ENCODE measurements at places on chromosomes 2 and 18. TPM values are rescaled to one million over a fixed set of nuclear protein-coding genes. Genes with fewer than 3 reads are reported as not detected.

DNA sequence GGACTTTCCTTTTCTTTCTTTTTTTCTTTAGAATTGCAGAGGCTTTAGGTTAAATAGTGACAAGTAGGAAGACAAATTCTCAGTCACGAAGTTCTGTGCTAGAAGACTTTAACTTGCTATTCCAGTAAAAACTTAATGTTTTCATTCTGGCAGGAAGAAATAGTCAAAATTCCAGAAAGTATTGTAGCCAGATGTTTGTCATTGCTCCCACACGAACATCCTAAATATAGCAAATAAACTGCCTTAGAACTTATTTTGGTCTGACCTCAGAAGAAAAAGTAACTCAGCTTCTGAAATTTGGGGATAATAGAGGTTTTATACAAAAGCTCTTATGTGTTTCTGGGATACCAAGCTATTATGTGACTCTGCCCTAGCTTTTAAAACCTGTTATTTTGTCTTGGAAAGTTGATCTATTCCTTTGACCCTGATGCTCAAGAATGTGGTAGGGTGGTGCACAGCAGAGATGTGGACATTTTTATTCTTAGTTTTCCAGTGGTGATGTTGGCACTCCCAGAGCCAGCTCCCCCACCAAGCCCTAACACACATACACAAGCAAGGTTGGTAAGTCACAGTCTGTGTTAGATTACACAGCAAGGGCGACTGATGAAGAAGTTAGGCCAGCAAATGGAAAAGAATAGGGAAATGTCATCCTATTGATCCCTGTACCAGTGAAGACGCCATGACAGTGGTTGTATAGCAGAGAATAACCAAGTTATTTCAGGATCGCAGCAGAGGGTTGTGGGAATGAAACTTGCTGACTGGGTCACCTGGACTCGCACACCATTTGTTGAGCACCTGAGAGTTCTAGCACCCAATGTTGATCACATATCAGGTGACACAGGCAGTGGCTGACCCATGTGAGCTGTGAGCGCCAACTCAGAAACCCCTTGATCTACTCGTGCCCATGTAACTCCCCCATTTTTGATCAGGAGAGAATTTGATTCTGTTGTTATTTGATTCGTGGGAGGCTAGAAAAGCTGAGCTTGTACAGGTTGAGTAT, 23.7 kb downstream of the FARP2 start:
- no peak for DNase-seq

DNA sequence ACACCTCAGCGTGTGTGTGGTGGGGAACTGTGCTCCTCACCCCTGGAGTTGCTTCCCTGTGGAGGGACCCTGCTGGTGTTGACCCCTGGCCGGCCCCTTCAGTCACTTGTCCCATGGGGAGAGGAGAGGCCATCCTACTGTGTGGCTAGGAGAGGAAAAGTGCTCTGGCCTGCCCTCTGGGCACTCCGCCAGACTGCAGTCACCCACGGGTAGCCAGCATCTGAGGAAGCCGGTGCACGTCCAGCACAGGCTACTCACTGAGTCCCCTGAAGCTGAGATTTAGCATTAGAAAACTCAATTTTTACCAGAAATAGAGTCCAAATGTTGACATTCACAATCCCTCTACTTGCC, 211.5 kb upstream of the RAB6C start:
- DNase-seq: no peak

GRCh38 chr2:33426666-33427231, 49.7 kb upstream of the RASGRP3 start:
- peak; percentile 21 for DNase-seq

DNA sequence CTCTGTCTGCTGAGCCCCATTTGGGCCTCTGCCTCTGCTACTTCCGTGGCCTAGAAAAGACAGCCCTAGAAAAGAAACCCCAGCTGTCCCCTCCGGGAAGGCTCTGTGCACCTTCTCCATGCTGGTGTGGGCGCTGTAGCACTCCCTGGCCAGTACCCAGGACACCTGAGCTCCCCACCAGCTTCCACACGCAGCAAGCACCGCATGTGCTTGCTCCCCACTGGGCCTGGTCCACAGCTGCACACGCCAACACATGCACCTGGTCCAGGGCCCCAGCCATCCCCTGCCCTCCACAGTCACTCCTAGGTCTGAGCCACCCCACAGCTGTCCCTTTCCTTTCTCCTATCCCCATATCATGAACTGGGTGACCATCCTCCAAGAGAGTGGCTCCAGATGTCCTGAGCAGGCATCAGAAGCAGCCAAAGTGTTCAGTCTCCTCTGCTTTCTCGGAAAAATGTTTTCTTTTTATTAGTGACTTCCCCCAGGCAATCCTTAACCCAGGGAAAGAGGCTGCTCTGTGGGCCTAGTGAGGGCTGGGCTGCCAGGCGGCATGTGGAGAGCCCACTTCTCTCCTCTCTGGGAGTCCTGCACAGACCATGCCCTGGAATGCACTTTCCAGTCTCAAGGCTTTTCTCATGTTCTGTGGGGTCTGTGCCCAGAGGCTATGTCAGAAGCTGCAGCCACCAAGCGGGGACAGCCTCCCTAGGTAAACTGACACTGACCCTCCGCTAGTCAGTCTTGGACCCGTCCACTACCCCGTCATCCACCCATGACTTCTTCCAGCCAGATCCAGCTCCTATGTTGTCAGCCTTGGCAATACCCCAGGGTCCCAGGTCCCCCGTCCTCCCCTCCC, 133.7 kb downstream of the KLHL29 start:
- no peak for DNase-seq

DNA sequence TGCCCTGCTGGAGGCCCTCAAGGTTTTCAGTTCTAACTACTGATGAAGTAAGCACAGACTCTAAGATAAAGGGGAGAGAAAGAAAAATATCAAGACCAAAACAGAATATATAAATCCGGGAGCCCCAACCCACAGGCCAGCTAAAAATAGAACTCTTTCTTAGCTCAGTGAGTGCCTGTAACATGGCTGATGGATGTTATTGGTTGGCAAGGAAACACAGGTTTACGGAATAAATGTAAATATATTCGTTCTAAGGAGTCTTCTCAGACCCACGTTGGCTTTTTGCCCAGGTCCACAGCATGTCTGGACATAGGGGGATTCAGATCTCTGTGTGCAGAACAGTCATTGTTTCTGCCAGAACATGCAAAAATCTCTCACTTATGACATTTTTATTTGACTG, 139.0 kb upstream of the SERPINE2 start:
- DNase-seq: no peak

DNA sequence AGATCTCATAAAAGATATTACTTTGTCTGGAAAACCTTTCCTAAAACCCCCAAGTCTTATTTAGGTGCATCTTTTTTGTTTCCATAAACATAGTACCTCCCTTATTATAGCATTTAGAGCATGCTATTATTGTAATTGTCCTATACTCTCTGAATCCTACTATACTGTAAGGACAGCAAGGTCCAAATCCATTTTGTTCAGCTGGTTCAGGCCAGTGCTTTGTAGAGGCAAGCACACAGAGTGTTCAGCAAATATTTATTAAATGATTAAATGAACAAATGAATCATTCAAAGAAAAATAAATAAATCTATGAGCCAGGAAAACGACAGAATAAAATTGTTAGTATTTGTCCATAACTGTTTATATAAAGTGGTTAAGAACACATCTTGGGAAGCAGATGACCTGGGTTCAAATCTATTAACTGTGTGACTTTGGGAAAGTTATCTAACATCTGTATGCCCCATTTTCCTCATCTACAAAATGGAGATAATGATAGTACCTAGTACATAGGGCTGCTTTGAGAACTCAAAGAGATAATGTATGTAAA, 86.0 kb downstream of the COL3A1 start:
- no peak for DNase-seq

GRCh38 chr2:18402-19271, 27.7 kb downstream of the FAM110C start:
- DNase-seq: no peak

- DNase-seq: no peak
Observed at GRCh38 chr18:78151948-78152725, 827.5 kb upstream of the SALL3 start.

- no peak for DNase-seq
Observed at GRCh38 chr2:138565230-138565598, 63.6 kb downstream of the SPOPL start.

- DNase-seq: no peak
Observed at GRCh38 chr2:17822445-17823117, 6.3 kb downstream of the MSGN1 start.

- no peak for DNase-seq
Observed at GRCh38 chr18:52118684-52119083, 221.3 kb upstream of the DCC start.

GRCh38 chr2:6945087-6945813, 28.0 kb downstream of the RNF144A start:
- DNase-seq: no peak

DNA sequence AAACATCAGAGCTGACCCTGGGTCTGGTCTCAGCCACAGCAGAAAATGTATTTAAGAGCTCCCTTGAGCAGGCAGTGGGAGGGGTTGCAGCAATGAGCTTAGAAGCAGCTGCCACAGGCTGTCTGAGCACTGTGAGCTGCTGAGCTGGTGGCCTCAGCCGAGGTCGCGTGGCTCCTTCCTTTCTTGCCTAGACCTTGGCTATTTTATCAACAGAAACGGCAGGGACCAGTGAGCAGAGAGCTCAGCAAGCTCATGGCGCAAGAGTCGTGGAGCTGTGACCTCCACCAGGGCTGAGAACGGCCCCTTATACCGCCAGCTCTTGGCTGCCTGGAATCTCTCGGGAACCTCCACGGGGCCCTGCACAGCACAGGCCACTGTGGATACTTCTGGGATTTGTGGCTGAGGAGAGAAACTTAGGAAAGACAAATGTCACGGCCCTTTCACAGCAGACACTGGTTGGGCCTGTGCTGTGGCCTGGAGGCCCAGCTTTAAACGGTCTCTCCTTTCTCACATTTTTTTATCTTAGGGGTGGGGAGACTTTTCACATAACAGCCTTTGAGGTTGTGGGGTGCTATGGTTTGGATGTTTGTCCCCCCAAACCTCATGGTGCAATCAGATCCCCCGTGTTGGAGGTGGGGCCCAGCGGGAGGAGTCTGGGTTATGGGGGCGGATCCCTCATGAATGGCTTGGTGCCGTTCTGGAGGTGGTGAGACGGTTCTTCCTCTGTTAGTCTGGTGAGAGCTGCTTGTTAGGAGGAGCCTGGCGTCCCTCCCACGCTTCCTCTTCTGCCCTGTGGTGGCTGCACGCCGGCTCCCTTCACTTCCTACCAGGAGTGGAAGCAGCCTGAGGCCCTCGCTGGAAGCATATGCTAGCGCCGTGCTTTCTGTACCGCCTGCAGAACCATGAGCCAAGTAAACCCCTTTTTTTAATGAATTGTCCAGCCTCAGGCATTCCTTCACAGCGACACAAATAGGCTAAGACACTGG, 1.7 kb downstream of the ALLC start:
- peak; percentile 80 for DNase-seq

- no peak for DNase-seq
Observed at GRCh38 chr18:46406539-46406932, 250.5 kb downstream of the LOXHD1 start.

DNA sequence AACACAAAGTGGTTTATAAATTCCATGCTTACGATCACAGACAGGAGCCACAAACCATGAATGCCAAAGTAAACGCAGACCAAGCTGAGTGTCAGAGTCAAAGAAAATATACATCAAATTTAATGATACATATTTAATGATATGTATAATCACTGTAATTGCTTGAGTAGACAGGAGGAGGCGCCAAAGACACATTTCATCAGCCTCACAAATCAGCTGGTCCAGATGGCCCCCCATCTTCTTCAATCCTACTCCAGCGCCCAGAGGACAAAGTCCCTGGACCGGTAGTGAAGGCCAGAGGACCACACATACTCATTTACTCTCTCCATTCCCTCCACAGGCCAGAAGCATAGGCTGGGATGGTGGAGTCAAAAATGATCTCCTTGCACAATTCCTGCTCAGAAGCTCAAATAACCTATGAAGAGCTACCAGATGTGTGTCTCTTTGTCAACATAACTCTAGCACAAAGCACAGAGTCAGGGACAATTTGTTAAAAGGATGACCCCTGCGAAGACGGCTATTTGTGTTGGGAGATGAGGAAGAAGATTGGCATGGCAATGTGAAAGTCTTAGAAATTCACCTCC, 149.3 kb upstream of the PGAP1 start:
- no peak for DNase-seq

DNA sequence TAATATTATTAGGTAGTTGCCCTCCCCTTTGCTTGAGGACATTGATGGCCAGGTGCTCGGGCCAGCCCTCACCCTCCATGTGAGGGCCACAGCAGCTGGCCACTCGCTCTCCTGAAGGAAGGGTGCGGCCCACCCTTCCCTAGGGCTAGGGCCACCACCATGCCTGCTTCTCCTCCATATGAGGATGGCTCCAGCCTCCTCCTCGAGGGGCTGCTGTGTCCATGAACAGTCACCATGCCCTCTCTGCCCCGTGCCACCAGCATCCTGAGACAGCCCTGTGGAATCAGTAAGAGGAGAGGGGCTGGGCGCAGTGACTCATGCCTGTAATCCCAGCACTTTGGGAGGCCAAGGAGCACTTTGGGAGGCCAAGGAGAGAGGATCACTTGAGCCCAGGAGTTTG, 2.4 kb downstream of the GPR17 start:
- DNase-seq: no peak

DNA sequence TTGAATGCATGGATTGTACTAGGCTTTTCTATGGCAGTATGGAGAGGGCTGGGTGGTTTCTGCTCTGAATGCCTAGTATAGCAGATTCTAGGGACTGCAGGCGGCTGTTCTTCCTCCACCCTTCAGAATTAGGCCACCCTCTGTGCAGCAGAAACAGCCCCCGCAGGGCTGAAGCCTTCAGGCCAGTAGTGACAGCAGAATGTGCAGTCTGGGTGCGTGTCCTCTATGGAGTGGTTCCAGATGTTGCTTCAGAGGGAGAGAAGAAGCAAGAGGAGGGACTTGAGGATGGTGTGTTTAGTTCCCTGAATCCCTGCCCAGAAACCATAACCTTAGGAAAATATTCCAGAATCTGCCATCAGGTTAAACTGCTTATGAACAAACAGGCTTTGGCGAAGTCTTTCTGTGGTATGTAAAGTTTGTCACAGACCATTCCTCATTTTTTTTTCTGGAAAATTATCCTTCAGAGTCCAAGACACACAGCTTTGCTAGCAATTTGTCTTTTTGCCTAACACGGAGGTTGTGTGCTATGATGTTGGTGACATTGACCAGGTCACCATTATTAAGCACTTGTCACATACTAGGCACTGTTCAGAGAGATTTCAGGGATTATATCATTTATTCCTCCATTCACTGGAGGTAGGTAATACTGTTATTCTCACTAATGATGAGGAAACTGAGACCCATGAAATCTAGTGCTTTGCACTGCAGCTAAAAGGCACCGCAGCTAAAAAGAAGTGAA, 21.1 kb downstream of the CASP10 start:
- no peak for DNase-seq

- DNase-seq: peak; percentile 68
Observed at GRCh38 chr2:127961729-127962128, 66.1 kb downstream of the SAP130 start.

CD207 gene
- polyA plus RNA-seq: 0.18 TPM

UGT1A5 gene
- polyA plus RNA-seq: not detected

POTEF gene
- 0.05 TPM for polyA plus RNA-seq

ATP6V1C2 gene
- polyA plus RNA-seq: 0.52 TPM

PSMG2 gene
- polyA plus RNA-seq: 62.4 TPM

SULT1C2 gene
- polyA plus RNA-seq: 0.27 TPM

ALPP gene
- polyA plus RNA-seq: not detected

APCDD1 gene
- polyA plus RNA-seq: 18.2 TPM

All from right cardiac atrium (tissue), 5 donors.